Kidney epithelial cell (primary cell): ENCODE measurements at places on chromosomes 3 and 15. TPM values are rescaled to one million over a fixed set of nuclear protein-coding genes. Genes with fewer than 3 reads are reported as not detected.
A peak's percentile ranks its signal among the peaks of the same experiment; 100 is the strongest.

GRCh38 chr3:132265028-132265427, 52.2 kb upstream of the ACP3 start:
- DNase-seq: no peak

GRCh38 chr3:122964811-122965210, 62.8 kb downstream of the SEMA5B start:
- no peak for DNase-seq

DNA sequence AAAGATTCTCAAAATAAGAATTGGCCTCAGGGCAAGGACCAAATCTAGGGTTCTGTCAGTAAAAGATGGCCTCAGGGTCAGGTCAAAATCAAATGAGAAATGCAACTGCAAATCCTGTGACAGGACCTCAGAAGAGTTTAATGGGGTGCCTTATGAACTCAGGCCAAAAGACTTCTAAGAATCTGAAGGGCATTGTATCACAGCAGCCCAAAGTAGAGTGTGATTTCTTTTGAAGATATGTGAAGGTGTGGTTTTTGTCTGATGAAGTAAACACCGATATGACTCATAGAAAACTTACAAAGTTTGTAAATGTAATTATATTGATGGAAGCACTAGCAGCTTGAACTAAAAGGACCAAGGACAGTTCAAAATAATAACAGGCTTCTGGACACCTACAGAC, 966.1 kb downstream of the AGBL1 start:
- DNase-seq: no peak

- DNase-seq: no peak
Measured at GRCh38 chr3:172868582-172869200, 118.2 kb downstream of the ECT2 start.

- no peak for DNase-seq
Measured at GRCh38 chr3:123331006-123331405, 117.9 kb downstream of the ADCY5 start.

DNA sequence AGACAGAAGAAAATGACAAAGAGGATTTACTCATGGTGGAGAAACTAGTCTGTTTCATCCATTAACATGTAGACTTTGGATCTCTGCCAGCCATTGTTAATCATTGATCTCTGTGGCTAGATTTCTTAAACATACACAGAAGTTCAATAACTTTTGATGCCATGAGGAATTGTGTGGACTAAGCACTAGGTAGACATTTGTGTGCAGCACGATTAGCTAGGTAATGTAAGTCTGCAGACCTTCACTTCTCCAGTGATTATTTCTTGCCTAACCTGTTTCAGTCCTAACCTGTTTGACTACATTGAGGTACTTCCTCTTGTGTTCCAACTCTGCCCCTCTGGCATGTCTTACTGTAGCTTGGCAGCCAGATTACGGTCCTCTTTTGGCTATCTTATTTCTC, 928.5 kb upstream of the ROBO1 start:
- DNase-seq: peak; percentile 58

GRCh38 chr3:56825567-56826438, 24.1 kb upstream of the ARHGEF3 start:
- no peak for DNase-seq

- DNase-seq: no peak
Measured at GRCh38 chr3:161689584-161690298, 193.1 kb downstream of the OTOL1 start.

GRCh38 chr3:188956839-188957489, 214.8 kb upstream of the TPRG1 start:
- DNase-seq: no peak

DNA sequence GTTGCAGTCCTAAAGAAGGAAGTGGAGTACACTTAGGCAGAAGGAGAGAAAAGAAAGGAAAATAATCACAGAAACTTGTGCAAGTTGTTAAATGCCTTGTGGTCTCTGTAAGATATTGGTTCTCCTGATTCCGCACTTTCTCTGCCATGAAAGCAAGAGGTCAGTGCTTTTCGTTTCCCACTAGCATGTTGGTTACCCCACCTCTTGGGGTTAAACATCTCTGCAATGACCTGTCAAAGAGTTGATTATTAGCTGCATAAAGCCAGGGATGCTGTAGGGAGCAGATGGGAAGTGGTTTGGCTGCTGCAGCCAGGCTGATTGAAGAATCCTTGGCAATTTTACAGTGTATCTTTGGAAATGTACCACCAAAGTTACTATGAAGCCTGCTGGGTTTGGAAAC, 33.3 kb downstream of the ZNF609 start:
- DNase-seq: no peak

- no peak for DNase-seq
Measured at GRCh38 chr15:61084944-61085367, 144.1 kb downstream of the RORA start.

GRCh38 chr3:177811835-177812234, 614.6 kb upstream of the TBL1XR1 start:
- no peak for DNase-seq

DNA sequence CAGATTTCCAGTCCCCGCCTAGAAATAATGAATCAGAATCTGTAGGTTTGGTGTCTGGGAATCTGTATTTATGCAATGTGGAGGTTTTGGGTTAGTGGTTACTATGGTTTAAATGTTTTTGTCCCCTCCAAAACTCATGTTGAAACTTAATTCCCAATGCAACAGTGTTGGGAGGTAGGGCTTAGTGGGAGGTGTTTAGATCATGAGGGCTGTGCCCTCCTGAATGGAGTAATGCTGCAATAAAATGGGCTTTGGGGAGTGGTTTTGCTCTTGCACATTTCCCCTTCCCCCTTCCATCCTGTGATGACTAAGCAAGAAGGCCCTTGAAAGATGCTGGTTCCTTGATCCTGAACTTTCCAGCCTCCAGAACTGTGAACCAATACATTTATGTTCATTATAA, 9.2 kb upstream of the RFC4 start:
- DNase-seq: no peak

GRCh38 chr3:186259612-186260383, 102.2 kb downstream of the DGKG start:
- DNase-seq: peak; percentile 59

GRCh38 chr3:66401157-66401550, 99.7 kb downstream of the LRIG1 start:
- DNase-seq: no peak

- no peak for DNase-seq
Measured at GRCh38 chr3:10364806-10365205, 43.9 kb upstream of the SEC13 start.

DNA sequence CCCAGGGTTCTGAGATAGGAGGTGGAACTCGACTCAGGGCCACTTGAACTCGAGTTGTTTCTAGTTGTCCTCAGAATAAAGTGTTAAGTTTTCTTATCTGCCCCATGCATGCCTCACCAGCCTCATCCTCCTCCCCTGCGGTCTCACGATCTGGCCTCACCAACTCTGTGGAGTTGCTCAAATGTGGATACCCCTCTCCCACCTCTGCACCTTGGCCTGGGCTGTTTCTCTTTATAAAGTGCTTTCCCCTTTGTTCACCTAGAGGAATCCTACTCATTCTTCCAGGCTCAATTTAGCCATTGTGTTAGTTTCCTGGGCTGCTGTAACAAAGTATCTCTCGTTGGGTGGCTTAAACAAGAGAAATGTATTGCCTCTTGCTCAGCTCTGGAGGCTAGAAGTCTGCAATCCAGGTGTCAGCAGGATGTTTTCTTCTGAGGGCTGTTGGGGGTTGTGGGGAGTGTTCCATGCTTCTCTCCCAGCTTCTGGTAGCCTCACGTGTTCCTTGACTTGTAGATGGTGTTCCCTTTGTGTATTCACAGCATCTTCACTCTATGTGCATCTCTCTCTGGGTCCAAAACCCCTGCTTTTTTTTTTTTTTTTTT, 100.7 kb downstream of the MEX3B start:
- no peak for DNase-seq

GRCh38 chr3:134496471-134497071, 10.7 kb downstream of the CEP63 start:
- DNase-seq: no peak

DNA sequence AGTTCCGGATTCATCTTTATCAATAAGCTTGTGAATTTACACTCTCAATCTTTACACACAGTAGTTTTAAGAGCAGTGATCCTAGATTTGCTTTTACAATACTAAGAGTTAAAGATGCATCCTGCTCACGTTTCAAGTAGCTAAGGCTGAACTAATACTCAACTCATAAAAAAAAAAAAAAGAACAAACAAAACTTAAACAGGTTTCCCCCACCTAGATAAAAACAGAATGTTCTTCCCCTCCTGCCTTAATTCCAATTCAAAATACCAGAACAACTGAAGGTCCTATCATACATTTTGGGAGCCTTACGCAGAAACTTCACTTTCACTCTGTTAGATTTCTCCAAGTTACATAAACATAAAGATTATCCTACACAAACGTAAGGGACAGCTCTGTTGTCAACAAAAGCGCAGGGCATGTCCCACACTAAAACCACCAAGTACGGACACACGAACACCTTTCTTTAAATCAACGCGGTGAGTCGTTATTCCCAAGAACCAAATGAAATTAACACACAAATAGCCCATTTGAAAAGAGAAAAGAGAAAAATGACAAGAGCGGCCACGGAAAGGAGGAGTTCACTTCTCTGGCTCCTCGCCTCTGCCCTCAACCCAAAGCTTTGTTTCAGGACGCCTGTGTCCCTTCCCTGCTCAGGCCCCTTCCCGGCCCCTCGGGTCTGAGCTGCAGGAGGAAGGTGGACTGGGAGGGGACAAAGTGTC, 941 bp downstream of the CBLB start:
- no peak for DNase-seq

GRCh38 chr3:24185738-24186384, 240.8 kb downstream of the NR1D2 start:
- peak; percentile 23 for DNase-seq

DNA sequence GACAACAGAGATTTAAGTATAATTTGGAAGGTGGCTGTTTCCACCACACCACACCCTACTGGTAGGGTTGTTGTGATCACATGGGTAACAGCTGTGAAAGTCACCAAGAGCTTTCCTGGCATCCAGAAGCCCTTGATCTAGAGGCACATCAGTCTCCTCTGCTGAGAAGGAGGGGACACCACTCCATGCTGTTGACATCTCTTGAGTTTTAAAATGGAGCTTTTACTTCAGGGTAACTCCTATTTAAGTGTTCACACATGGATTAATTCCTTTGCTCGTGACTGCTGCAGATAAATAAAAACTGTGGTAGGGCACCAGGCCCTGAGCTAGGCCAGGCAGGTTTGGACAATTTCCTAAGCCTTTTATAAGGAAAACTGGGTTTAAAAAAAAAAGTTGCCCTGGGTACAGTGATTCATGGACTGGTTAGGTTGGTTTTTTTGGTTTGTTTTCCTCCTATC, 7.5 kb downstream of the EXOSC7 start:
- DNase-seq: no peak

- no peak for DNase-seq
Measured at GRCh38 chr3:168959731-168960130, 703.8 kb downstream of the MECOM start.

DNA sequence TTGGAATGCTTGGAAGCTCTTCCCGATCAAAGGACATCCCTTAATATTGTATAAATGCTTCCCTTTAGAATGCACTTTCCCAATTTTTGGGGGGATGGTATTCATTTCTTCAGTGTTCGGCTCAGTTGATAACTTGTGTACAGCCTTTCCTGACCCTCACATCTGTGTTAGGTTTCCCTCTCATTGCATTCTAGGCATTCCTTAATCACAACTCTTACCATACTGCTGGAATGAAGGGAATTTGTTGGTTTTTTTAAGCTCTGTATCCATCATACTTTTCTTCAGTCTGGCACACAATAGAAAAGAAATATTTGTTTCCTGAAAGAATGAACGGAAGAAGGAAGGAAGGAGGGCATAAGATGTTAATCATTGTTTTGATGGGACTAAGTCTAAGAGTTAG, 119.5 kb downstream of the CHST2 start:
- no peak for DNase-seq

DNA sequence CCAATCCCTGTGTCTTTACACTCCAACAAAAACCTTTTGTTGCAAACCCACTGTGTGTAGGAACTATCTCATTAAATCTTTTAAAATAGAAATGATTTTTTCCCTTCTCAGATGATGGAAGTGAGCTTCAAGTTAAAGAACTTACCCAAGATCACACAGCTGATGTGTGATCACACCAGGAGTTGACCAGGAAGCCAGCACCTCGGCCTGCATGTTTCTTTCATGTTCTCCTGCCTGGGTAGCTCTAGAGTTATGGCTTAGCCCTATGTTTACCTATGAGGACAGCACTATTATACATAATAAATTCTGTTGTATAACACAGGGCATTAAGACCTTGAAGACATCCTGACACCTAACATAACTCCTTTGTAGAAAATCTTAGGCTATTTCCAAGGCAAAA, 132.1 kb upstream of the KLHL25 start:
- no peak for DNase-seq

- DNase-seq: no peak
Measured at GRCh38 chr3:138573138-138573537, 20.9 kb downstream of the CEP70 start.

Gene LOXL1
- total RNA-seq: 67.2 and 81.3 TPM in 2 replicates

Gene LINGO1
- total RNA-seq: 1.2 and 4.8 TPM in 2 replicates

Gene GJD2
- total RNA-seq: not detected in 2 replicates

Gene DPPA4
- total RNA-seq: not detected in 2 replicates

Gene ATP2C1
- 78.5 and 85.3 TPM in 2 replicates for total RNA-seq

Gene ALDH1L1
- total RNA-seq: 1.0 and 1.2 TPM in 2 replicates

Gene CLDN11
- 2.5 and 2.7 TPM in 2 replicates for total RNA-seq

Gene MAP6D1
- total RNA-seq: 3.3 and 3.4 TPM in 2 replicates

Gene ANKRD34C
- total RNA-seq: not detected in 2 replicates
